Cerebellar nuclear complex (tissue), 1 donor: ENCODE measurements at places on chromosomes 2 and 18.

GRCh38 chr2:98034745-98035144 lies 39.0 kb upstream of the TMEM131 start:
- no peak for DNase-seq

DNA sequence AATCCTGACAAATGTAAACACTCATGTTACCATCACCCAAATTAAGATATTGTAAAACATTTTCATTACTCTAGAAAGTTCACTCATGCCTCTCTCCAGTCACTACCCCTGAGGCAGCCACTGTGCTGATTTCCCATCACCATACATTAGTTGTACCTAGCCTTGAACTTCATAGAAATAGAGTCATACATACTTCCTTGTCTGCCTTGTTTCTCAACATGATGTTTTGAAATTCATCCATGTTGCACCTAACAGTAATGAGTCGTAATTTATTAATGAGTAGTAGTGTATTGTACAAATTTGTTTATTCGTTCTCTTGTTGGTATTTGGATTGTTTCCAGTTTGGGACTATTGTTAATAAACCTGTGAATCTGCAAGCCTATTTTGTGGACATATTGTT lies 49.0 kb upstream of the TWSG1 start:
- DNase-seq, result no peak

- no peak for DNase-seq
These were observed 25.5 kb upstream of the YWHAQ start for GRCh38 chr2:9656270-9656766.

- no peak for DNase-seq
These were observed 209.4 kb upstream of the CXCR4 start for GRCh38 chr2:136327162-136327852.

DNA sequence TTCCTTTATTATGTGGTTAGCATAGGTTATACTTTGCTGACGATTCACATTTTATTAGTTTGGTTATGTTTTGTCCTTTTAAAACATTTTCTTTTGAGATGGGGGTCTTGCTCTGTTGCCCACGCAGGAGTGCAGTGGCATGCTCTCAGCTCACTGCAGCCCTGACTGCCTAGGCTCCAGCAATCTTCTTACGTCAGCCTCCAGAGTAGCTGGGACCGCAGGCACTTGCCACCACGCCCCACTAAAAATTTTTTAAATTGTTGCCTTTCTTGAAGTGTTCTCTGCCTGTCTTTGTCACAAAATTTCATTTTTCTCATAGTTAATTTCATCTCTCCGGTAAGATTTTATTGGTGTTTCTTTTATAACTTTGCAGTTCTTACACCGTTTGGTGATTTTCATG lies 18.9 kb downstream of the HRH4 start:
- DNase-seq, result no peak

- no peak for DNase-seq
These were observed 98.9 kb downstream of the RTP5 start for GRCh38 chr2:241968417-241968816.

DNA sequence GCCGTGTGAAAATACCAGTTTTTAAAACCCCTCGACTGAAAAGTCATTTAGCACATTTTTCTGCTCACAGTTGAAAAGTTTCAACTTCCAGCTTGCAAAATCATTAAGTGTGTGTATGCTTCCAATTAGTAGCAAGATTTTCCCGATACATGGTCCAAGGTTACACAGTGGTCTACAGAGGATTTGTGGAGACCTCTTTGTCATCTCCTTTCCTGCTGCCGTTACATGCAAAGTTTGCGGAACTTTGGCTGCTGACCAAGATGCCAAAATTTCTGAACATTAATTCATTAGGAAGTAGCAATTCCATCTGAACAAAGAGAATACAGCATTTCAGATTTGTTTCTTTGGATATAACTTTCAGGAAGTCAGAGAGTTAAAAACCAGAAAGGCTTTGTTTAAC lies 474.6 kb downstream of the PLCL1 start:
- DNase-seq, result no peak

GRCh38 chr2:176002688-176003210 lies 682 bp upstream of the LNPK start:
- DNase-seq, result no peak

DNA sequence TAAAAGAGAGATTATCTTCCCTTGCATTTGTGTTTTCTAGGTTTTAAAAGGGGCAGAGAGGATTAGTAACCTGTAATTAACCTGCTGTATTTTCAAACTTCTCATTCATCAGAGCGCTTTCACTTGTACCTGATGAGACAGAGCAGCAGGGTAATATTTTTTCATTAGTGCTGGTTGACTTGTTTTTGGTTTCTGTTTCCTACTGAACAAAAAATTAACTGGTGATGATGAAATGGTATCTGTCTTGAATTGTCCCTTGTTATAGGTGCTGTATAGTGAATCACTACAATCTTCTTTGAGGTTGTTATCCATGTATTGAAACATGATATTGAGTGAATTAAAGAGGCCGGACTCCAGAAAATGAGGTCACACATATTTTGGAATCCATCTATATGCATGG lies 37.9 kb downstream of the CDH20 start:
- no peak for DNase-seq

- no peak for DNase-seq
These were observed 158.6 kb upstream of the THUMPD2 start for GRCh38 chr2:39937621-39938020.

GRCh38 chr2:69170661-69171060 lies 157.7 kb downstream of the ANTXR1 start:
- DNase-seq, result no peak

GRCh38 chr2:172098650-172099471 lies 3.8 kb downstream of the DLX2 start:
- no peak for DNase-seq
